ENCODE measurements at places on chromosomes 13 and 19. TPM values are rescaled to one million over a fixed set of nuclear protein-coding genes. Genes with fewer than 3 reads are reported as not detected.

The LHFPL6 gene
- 11.9 TPM for total RNA-seq

The OLFM2 gene
- total RNA-seq = 109 TPM

GRCh38 chr13:90230311-90230710, 1117.2 kb upstream of the MIR17HG start:
- no peak for DNase-seq

DNA sequence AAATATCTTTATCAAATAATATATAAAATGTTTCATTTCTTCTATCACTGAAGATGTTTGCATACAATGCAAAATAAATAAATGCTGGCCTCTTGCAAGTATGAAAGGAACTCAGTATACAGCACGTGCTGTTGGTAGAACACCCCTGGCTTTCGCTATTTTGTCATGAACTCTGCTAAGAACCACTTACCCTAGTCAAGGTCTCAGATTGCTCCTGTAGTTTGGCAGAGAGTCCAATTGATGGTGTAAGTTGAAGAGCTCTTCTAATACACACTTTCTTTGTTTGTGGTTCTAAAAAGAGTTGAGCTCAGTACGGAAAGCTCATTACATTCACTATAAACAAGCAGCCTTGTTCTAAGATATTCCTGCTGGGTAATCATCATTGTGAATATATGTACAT, 1258.9 kb downstream of the EFNB2 start:
- DNase-seq = no peak

GRCh38 chr19:6596621-6597020, 5.7 kb upstream of the CD70 start:
- no peak for DNase-seq

The IGFL3 gene
- 49.4 TPM for total RNA-seq
